ENCODE measurements at places on chromosomes 3 and 15. TPM values are rescaled to one million over a fixed set of nuclear protein-coding genes. Genes with fewer than 3 reads are reported as not detected.

DNA sequence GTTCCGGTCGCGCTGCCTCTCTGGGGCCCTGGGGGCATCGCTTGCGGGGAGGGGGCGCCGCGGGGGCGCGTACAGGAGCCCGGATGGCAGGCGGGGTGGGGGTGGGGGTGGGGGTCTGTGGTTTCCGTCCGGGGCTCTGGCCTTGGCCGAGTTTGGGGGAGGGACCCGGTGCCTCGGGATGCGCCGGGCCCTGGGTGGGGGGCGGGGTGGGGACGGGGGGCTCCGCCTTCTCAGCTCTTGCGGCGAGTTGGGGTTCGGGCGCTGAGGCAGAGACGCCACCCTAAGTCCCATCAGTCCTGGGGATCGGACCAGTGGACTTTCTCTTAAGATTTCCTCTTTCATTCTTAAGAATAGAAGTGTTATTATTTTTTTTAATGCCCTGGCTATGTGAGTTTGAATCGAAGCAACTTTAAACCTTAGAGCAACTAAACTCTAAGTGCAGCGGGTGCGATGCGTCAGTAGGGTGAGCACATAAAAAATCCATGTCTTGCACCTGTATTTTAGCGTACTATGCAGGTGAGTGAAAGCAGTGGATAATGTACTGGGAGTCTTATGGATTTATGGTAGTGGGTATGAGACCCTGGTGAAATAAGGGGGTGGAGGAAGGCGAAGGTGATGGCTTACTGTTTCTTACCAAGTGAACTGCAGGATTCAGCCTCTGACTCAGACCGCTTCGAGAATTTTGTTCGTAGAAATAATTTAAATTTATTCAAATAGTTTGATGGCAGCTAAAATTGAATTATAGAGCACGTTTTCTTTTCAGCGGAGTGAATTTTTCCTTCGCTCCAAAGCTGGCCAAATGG is 762 bp downstream of the CTNNB1 start:
- no peak for DNase-seq

Gene GAP43
- polyA plus RNA-seq, result 1.4 TPM

GRCh38 chr3:40657623-40658022 is 132.9 kb downstream of the ZNF621 start:
- no peak for DNase-seq

Gene TRIP4
- 24.3 TPM for polyA plus RNA-seq

Gene C15orf62
- 1.9 TPM for polyA plus RNA-seq

Gene C3orf70
- polyA plus RNA-seq, result 3.2 TPM

GRCh38 chr3:42814914-42815507 is 5.8 kb downstream of the ACKR2 start:
- DNase-seq, result no peak

DNA sequence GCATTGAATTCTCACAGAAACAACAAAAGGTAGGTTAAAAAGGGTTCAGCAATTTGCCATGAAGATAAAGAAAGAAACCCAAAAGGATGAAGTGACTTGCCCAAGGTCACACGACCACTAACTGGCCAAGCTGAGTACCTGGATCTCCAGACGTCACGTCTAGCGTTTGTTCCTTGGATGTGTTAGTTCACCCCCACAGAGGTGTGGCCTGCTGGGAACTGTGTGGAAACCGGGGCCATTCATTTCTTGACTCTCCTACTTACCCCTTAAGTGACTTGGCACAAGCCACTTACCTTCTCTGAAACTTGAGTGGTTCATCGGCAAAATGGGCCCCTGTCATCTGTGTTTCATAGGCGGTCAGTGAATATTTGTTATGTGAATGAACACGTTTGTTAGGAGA is 244.3 kb upstream of the SLCO3A1 start:
- no peak for DNase-seq

Gene GP9
- 0.42 TPM for polyA plus RNA-seq

Gene AADACL2
- polyA plus RNA-seq, result not detected

Measured in forelimb muscle (tissue), 1 donor.